ENCODE measurements at places on chromosomes 12 and 14.

GRCh38 chr14:99699861-99700260, 15.8 kb downstream of the CYP46A1 start:
- no peak for DNase-seq

DNA sequence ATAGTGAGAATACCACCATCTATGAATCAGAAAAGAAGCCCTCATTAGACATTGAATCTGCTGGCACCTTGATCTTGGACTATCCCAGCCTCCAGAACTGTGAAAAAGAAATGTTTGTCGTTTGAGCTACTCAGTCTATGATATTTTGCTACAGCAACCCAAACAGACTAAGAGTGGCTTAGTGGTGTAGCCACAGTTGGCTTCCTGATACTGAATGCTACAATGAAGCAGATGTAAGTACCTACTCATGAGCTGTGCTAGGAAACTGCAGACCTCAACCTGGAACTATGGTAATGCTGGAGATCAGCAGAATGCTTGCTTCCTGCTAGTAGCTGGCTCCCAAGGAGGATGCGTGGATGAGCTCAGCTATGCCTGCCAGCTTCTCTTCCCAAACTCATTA, 268.6 kb upstream of the CRY1 start:
- no peak for DNase-seq

DNA sequence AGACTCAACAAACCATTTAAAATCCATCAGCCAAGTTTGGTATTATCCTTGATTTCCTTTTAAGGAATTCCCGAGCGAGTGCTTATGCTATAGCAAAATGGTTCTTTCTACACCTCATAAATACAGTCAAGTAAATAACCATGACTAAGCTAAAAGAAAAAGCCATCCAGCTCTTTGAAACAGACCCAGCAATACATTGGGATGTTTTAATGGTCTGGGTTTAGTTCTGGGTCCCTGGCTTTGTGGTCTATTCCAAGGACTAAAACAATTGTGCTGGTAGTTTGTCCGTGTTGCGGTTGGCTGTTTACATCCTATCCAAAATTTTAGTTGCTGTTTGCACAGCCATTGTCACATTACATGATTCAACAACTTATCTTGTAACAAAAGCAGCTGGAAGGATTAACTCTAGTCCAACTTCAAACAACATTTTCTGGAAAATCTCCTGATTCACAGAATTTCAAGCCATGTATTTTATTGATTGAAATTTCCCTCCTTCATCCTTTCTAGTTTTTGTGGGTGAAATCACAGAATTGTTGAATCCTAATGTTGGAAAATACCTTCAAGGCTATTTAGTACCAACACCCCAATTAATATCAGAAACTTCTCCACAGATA, 19.6 kb downstream of the KLRB1 start:
- no peak for DNase-seq

- DNase-seq, result no peak
Measured at GRCh38 chr12:113086249-113087164, 30.0 kb downstream of the DTX1 start.

DNA sequence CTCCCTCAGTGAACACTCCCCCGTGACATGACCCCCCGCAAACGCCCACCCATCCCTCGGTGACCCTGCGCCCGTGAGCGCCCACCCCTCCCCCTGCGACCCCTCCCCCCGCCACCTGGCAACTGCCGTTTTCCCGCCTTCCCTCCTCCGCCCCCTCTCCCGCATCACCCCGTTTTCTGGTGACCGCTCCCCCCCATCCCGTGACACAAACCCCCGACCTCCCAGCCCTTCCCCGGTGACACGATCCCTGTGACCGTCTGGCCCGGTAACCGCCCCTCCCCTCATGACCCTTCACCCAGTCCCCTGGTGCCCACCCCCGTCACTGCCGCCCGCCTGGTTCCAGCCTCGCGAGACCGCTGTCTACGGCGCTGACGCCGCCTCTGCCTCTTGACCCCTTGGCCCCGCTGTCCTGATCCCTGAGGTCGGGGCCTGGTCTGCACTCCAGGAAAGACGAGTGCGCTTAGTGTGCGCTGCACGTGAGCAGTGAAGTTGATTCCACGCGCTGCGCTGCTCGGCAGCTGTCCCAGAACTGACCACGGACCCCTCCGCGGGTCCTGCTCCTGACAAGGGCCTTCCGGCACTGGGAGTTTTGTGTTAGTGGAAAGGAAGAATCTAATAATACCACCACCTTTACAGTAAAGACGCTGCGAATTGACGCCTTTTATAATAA, 59.4 kb downstream of the DDX51 start:
- DNase-seq, result peak; percentile 7

DNA sequence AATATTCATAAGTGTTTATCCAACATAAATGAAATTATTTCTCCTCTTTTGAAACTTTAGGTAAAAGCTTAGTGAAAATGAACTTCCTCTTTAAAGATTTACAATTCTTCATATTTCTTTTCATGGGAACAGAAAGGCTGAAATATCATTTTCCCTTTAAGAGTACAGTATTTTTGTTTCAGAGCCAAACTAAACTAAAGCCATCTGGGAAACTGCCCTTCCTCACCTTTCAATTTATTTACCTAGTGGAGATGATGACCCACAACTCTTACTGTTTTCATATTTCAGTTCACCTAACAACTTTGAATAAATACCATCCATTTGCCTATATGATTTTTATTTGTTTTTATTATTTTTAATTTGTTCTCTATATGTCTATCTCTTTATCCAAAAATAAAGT, 105.4 kb downstream of the ALX1 start:
- DNase-seq, result no peak

GRCh38 chr14:36655963-36656686, 5.5 kb upstream of the PAX9 start:
- DNase-seq, result no peak
